Pancreas (tissue), 10 donors: ENCODE measurements at places on chromosomes 6 and 20.

- DNase-seq = no peak
These were observed 124.0 kb downstream of the PLCB1 start for GRCh38 chr20:8255945-8256632.

GRCh38 chr6:166112580-166112979 is 55.1 kb downstream of the TBXT start:
- DNase-seq = no peak

DNA sequence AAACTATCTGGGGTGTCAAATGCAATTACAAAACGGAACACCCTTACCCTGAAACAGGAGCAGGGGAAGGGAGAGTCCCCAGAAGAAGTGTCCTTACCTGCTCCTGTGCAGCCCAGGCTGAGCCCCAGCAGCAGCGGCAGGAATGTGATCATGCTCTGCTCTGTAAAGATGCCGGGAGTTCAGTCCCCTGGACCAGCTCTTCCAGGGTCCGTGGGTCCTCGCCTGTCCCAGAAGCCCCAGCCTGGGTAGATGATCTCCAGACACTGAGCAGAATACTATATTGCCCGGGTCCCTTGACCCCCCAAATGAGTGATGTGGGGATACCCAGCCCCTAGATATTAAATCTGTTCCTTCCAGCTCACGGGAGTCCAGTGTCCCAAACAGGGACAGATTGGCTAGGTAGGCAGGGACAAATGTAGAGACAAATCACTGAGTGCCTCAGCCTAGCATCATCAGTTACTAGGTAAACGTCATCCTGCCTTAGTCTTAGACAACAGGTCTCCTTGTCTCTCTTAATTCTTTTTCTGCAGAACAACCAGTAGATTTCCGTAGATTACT is at the start of gene HLA-DMB:
TSS of gene HLA-DMB (minus strand) at position 373 of the 558 bp plus-strand sequence. CDS start at position 152, 221 bp downstream.
- no peak for DNase-seq

DNA sequence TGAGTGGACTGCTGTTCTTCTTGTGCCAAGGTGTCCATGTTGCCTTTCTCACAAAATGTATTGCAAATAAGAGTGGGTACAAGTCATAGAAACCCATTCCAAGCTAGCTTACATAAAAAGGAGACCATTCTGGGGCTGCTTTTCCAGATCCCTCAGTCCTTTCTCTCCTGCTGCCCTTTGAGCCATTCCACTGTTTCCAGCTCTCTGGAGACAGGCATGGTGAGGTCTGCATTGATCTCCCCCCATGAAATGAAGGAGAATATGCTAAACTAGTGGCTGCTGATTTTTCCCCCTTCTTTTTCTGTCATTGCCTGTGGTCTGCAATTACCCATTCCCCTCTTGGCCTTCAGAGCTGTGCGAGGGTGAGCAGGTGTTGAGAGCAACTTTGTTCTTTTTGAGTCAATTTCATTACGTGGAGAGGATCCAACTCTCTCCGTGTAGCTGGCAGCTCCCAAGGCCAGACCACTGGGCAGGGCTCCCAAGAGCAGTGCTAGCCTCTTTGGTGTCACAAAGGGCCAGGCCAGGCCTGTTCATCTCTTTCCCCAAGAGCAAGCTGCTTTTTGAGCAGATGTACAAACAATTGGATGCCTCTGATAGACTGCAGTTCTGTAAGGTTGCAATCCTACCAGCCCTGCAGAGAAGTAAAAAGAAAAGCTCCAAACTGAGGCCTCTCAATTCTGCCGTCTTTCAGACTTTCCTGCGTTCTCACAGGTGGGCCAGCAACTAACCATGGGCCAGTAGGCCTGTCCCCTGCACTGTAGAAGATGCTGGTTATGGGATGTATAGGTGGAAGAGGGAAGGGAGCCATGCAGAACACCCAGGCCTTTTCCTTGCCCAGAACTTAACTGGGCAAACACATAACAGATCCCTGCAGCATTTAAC is 96.1 kb upstream of the ARMC2 start:
- peak; percentile 87 for DNase-seq

- DNase-seq = no peak
These were observed 57.2 kb downstream of the PRKN start for GRCh38 chr6:162670345-162670744.

DNA sequence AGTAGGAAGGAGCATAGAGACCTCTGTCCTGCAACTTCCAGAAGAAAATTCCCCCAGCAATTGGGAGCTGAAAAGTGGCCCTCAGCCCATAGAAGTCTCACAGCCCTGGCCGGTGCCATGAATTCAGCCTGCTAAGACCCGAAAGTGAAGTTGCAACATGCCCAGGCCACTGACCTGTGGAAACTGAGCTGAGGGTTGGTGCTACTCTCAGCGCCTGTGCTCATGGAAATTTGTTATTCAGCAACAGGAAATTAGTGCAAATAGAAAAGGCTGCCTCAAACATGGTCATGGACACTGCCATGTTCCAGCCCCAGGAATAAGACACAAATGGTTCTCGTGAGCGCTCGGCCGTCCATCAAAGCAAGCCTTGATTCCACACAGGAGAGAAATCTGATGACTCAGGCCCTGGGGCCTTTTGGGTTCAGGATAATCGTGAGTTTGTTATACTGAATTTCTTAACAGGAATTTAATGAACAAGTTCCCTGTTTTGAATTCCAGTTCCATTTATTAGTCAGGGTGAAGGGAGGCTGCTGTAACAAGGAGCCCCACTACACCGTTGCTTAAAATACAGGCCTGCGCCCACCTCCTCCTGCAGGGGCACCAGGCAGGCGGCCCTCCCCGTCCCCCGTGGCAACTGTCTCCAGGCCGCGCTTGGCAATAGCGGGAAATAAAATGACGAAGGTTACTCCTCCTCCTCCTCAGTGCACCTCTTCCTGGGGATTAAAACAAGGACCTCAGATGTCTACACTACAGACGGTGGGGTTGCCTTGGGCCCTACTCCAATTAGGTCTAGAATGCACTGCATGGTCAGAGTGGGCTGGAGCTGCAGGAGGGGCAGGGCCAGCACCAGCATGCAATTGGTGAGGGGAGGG is 152.9 kb downstream of the ERMARD start:
- DNase-seq = no peak

DNA sequence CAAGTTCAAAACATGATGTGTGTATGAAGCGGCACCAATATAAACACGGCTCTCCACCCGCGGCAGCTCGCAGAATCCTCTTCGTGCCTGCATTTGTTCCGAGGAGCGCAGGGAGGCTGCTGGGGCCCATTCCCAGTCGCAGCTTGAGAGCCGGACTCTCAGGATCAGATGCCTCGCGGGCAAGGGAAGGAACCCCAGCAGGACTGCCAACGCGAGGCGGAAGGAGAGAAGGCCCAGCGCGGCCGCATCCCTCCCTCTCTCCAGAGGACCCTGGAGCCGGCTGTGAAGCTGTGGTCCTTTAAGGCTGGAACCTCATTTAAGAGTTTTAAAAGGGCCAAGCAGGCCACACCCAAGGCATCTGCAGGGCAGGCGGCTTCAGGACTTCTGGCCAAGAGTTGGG is 44.2 kb upstream of the ZBP1 start:
- peak; percentile 4 for DNase-seq

GRCh38 chr6:170051229-170052172 is 239.4 kb downstream of the DLL1 start:
- no peak for DNase-seq

- DNase-seq = peak; percentile 84
These were observed 595 bp downstream of the FBXO5 start for GRCh38 chr6:152981989-152982903.

- DNase-seq = no peak
These were observed 170.1 kb downstream of the LRFN2 start for GRCh38 chr6:40417031-40417430.

GRCh38 chr20:45937765-45938164 is 3.3 kb downstream of the PCIF1 start:
- DNase-seq = no peak

DNA sequence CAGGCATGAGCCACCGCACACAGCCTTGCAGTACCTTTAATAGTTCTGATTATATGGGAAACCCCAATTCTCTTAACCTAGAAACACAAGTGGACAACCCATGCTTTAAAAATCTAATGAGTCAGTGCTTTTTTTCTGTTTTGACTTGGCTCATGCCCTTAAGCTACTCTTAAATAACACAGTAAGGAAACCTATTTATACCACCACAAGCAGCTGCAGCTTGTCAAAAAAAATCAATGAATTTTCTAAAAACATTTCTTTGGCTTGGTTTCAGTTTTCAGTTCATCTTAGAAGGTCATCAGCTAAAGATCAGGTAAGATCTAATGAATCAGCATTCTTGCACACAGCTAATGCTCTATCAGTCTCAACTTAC is 124.1 kb upstream of the DST start:
- DNase-seq = no peak

DNA sequence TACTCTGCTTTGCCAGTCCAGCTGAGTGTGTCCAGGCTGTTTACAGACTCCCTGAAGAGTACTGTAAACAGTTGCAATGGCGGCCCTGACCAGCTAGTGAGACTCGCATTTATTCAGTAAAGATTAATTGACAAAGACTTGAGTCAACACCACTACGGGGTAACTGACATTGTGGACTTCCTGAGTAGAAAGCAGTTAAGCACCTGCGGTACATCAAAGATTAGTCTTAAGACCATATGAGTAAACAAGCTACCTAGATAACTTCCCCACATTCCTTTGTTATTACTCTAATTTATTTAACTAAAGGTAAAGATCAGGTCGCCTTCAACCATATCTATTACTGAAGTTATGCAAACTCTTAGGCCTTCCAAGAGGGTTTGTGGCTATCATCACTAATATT is 12.6 kb downstream of the VPS52 start:
- no peak for DNase-seq

DNA sequence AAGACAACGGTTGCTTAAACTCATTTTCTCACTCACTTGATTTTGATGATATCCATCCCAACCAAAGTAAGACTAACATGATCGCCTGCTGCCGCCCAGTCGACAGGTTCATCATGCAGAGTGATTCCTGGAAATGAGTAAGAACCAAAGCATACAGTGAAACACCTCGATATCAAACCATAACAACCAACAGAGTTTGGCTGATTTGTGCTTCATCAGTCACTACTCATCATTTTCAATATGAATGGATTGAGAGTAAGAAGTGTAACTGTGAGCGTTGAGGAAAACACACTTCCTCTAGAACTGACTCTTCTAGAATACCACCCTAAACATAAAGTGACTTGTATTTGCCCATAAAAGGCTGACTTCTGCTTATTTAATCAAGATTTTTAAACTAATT is 29.2 kb upstream of the ALDH8A1 start:
- no peak for DNase-seq

GRCh38 chr6:129717277-129717676 is 7.3 kb upstream of the ARHGAP18 start:
- DNase-seq = no peak

- no peak for DNase-seq
These were observed 47.4 kb downstream of the TBPL1 start for GRCh38 chr6:134000443-134000842.

DNA sequence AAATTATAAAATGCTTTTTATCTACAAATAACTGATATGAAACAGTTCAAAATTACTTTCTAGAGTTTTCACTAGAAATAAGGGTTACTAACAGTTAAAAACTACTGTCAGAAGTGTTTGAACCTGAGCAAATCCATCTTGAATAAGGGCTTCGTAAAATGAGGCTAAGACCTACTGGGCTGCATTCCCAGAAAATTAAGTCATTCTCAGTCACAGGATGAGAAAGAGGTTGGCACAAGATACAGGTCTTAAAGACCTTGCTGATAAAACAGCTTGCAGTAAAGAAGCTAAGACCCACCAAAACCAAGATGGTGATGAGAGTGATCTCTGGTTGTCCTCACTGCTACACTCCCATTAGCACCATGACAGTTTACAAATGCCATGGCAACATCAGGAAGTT is 93.7 kb downstream of the PLG start:
- no peak for DNase-seq

GRCh38 chr6:148471624-148472159 is 129.1 kb downstream of the SASH1 start:
- DNase-seq = no peak

- no peak for DNase-seq
These were observed 275.8 kb upstream of the SULF2 start for GRCh38 chr20:48060841-48061720.

- DNase-seq = no peak
These were observed 15.2 kb downstream of the RNF8 start for GRCh38 chr6:37368961-37369320.

GRCh38 chr6:28907394-28907793 is 16.4 kb downstream of the TRIM27 start:
- no peak for DNase-seq

DNA sequence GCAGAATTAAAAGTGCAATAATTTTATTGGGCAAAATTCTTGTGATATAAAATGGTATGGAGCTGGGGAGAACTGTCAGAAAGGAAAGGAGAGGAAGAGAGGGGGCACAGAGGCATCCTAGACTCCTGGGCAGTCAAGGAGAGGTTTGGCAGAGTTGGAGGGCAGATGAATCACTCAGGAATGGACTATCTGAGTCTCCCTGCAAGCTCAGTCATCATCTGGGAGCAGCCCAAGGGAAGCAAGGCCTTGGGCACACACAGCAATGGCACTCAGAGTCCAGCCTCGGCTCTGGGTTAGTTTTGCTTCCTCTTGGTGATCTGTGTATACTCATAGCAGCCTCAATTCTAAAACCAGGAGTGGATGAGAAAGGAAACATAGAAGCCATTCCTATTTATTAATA is 67.2 kb downstream of the SLC22A1 start:
- no peak for DNase-seq

DNA sequence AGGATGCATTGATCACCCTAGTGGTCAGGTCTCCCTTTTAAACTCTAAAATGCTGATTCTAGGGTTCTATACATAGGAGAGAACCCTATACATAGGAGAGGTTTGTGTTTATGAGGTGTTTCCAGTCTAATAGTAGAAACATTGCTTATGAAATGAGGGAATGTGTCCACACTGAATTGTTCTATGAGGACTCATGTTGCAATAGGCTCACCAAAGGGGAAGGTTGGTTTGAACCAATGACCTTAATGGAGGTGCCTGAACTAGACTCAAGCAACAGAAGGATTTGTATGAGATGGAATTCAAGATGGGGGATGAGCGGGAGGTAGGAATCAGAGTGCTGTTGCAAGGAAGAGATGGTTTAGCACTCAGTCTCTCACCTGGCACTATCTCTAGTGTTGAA is 33.5 kb upstream of the UBR2 start:
- no peak for DNase-seq

- DNase-seq = no peak
These were observed 88.4 kb downstream of the RTN4IP1 start for GRCh38 chr6:106540907-106541306.

GRCh38 chr6:39102071-39102820 is 12.7 kb downstream of the SAYSD1 start:
- peak; percentile 75 for DNase-seq

DNA sequence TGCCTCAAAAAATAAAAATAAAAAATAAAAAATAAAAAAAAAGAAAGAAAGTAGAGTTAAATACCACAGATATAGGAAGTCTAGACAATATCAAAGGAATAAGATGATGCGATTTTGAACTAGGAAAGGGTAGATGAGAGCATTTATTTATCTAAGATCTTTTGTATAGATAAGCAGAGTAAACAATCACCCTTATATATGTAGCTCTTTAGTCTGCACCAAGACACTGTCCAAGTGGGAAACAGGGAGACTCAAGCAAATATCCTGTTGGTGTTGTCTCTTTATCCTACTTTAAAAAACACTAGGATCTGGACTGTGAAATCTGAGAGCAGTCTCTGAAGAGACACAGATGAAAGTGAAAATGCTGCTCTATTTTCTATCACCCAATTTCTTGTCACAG is 587.0 kb upstream of the FLRT3 start:
- DNase-seq = no peak
